ENCODE measurements at places on chromosomes 7 and 10.

- DNase-seq: no peak
These were observed 106.0 kb downstream of the ABLIM1 start for GRCh38 chr10:114552050-114552449.

GRCh38 chr7:79548727-79549126 is 95.3 kb upstream of the MAGI2 start:
- no peak for DNase-seq

GRCh38 chr10:97311111-97311626 is 7.9 kb upstream of the FRAT1 start:
- DNase-seq: no peak

DNA sequence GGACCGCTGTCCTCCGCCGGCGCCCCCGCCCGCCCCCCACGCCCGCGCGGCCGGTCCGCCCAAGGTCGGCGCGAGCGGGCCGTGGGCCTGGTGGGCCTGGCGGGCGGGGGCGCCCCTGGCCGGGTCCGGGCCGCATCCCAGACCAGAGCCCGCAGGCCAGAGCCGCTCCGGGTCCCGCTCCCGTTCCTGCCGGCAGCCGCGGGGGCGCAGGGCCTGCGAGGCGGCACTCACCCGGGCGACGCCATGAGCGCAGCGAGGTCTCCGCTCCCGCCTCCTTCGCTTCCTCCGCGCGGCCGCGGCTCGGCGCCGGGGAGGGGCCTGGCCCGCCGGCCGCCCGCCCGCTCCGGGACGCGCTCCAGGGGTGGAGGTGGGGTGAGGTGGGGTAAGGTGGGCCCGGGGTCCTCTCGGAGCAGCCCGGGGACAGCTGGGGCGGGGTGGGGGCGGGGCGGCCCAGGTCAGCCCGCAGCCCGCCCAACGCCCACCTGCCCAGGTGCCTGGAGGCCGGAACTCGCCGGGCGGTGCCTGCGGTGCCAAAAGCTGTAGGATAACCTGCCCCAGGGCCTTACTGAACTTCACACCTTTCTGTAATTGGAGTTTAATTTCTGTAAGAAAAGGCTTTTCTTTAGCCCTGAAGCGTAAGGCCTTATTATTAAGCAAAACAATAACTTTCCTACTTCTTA is at the start of gene URGCP:
TSS of gene URGCP (minus strand) at position 266 of the 680 bp plus-strand sequence. CDS start at position 245, 21 bp downstream.
- peak; percentile 76 for DNase-seq

GRCh38 chr7:151672716-151673115 is 153.0 kb upstream of the RHEB start:
- DNase-seq: no peak

- no peak for DNase-seq
These were observed 576.0 kb upstream of the C7orf33 start for GRCh38 chr7:148014541-148014940.

DNA sequence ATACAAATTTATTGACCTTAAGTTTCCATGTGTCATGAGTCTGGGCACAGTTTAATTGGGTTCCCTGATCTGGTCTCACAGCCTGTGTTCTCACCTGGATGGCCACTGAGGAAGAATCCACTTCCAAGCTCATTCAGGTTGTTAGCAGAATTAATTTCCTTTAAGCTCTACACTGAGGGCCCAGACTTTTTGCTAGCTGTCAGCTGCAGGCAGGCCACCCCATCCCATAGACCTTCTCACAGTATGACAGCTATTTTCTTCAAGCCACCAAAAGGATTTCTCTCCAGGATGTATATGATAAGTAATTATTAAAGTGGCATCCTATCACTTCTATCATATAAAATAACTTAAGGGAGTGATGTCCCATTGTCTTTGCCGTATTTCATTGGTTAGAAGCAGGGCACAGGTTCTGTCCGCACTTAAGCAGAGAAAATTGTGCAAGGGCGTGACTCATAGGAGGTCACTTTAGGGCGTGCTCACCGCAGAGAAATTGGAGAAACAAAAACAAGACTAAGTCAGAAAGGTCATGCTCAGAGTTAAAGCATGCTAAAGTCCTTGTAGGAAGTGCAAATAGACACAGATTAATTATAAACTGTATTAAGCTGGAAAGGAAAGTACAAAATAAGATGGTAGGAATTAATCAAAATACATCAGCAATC is 109.9 kb downstream of the AHR start:
- no peak for DNase-seq
